ENCODE measurements at places on chromosomes 1 and 21.

DNA sequence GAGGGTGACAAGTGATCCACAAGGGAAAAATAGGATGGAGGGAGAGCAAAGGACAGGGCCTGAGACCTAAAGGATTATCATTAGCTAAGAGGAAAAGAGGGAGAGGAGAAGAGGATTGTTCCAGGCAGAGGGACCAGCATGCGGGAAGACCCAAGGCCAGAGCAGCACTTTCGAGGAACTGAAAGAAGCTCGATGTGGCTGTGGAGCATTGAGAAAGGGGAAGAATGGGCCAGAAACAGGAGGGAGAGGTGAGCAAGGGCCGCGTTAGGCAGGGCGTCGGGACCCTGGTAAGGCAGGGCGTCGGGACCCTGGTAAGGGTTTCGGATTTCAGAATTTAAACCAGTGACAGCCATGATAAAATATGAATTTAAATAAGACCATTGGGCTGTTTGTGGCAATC is 22.8 kb upstream of the CSF1 start:
- no peak for DNase-seq

DNA sequence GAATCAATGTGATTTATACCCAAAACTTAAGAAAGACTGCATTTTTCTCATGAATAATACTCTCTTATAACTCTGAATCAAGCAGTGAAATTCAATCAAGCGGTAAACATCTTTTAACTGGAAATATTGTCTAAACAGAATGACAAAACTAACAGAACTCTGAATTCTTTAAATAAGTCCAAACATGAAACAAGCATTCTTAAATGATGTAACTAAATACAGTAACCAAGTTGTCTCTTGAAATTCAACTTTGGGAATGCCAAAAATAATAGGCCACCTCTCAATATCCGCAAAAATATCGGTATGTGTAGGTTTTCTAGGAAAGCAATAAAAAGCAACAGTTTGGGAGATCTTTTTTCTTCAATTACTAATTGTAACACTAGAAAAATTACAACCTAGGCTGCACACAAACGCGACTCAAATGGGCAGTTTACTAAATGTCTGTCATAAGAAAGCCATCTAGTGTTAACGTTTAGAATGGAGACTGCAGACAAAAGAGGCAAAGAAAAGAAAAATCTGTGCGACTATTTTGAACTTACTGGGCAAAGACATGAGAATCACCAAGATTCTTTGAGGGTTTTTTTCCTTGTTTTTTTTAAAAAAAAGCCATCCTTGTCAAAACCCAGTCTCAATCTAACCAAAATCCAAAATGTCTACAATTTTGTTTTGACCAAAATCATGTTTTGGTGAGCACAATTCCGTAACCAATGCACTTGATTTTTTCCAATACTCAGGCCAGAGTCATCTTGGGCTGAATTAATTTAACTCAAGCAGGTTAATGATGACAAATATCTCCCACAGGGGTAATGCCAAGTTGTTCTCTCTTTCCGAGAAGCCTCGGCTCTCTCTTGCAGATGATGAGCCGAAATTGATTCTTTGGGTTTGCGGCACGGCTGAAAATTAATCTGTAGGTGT is 1.3 kb downstream of the SIPA1L2 start:
- DNase-seq: peak; percentile 36

- peak; percentile 93 for DNase-seq
Observed at GRCh38 chr1:29196863-29197589, 15.3 kb upstream of the SRSF4 start.

DNA sequence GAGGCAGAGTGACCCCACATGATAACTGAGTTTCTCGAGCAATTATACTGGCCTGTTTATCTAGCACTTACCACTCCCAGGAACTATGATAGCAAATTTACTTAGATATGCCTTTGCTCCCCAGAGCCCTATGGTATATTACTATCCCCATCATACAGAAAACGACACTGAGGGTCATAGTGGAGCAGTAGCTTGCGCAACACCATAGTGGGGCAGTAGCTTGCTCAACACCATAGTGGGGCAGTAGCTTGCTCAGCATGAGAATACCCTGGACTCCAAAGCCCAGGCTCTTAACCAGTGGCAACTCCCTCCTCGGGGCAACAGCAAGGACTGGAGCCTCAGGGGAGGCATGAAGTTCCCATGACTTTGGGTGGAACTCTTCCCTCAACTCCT is 211.9 kb downstream of the NPHP4 start:
- no peak for DNase-seq

DNA sequence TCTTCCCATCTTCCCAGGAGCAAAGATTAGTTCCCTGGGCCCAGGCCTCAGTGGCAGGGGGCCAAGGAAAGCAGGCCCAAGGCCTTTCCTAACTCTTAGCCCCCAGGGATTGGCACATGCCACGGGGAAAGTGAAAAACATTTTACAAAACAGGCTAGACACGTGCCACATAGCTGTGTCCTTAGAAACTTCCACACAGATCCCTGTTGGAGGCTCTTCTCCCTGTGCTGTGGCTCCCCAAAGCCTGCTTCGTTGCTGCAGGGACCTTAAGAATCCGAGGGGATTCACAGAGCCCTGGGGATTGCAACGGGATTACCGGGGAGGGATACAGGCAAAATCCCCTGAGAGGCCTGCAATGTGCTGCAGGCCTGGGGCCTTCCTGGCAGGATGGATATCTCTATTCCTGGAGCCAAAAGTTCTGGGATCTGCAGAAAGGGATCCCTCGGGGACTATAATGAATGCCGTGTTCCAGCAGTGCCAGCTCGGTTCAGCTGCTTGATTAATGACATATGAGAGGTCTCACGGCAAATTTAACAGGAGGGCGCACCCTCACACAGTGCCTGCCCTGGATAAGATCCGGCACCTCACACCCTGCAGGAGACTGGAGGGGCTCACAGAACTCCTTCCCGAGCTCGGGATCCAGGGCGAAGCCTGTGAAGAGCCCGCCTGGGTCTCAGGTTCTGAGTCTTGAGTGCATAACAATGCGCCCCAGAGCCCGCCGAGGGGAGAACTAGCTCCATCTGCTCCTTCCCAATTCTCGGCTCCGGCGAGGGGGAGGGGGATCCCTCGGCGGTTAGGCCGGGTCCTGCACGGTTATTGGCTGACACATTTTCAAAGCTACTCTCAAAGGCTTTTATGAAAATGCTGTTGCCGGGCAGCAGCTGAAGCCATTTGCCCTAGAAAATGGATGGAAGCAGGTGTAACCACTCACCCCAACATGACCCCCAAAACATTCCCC is 15.3 kb upstream of the RGS8 start:
- DNase-seq: peak; percentile 8

DNA sequence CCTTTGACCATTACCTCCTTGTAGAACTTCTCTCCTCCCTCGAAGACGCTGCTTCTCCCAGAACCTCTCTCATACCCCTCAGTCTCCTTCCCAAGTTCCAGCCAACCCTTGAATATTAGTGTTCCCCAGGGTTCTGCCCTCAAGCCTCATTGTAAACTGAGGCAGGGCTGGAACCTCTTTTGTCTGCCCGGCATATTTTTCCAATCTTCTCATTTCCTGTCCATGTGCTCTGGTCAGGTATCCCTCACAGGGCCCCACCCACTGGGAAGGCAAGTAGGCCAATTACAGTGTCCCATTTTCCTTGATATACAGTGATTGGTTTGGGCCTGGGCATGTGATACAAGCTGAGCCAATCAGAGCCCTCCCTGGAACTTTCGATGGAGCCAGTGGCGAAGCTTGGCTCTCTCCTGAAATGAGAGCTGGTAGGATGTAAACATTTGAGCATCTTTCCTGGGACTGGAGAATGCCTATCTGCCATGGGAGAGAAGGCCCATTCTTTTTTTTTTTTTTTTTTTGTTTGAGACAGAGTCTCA is 57.1 kb upstream of the ID3 start:
- no peak for DNase-seq

- DNase-seq: no peak
Observed at GRCh38 chr1:45792744-45793143, 10.7 kb upstream of the MAST2 start.

DNA sequence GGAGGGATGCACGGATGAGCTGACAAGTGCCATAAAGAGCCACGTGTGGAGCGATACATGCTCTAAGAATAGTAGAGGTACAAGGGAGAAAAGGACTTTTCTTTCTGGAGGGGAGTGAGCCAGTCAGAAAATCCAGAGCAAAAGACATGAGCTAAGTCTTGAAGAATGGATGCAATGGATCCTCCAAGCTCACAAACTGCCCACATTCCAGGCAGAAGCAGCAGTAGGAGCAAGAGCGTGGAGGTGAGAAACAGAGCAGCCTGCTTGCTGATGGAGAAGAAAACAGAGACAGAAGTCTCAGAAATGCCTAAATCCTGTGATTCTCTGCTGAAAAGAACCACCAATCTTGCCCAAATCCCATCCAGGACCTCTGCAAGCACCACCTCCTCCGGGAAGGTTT is 78.2 kb upstream of the RALGPS2 start:
- peak; percentile 43 for DNase-seq

DNA sequence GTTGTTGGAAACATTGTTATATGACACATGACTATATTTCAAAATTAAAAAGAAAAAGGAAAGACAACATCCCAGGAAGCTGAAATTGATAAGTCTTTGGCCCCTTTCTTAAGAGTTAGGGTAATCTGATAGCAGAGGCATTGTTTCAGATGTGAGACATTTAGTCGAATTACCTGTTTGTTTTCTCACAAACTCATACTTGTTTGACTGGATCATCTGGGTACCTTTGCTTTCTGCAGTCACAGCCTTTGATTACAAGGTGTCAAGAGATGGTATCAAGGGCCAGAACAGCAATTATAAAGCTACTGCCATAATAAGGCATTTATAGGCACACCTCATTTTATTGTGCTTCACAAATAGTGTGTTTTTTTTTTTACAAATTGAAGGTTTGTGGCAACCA is 136.3 kb downstream of the DUSP10 start:
- no peak for DNase-seq

- no peak for DNase-seq
Observed at GRCh38 chr1:94650301-94650700, 108.7 kb upstream of the F3 start.

- no peak for DNase-seq
Observed at GRCh38 chr1:219160967-219161366, 12.7 kb upstream of the LYPLAL1 start.

- no peak for DNase-seq
Observed at GRCh38 chr1:53366901-53367502, 39.1 kb upstream of the LRP8 start.

DNA sequence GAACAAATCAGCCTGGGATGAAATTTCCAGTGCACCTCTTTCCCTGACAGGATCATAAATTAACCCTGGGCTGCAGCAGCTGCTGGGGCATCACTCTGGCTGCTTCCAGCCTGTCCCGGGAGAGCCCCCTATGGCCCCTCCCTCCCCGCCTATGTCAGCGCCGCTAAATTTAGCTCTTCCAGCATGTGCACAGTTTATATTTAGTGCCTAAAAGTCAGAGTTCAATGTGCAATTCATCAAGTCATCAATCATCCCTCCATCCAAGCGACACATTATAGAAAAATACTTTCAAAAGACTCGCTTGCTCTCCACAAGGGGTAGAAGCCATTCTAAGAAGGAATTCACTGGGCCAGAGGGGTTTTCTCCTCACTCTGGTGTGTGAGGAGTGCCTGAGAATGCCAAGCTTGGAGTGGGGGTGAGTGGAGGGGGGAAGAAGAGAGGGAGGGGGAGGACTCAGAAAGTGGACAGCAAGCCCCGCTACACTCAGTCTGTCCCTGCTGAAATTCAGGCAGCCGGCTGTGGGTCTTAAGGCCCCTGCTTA is 37.4 kb downstream of the XCL1 start:
- peak; percentile 88 for DNase-seq

- no peak for DNase-seq
Observed at GRCh38 chr1:40594187-40594531, 62.7 kb downstream of the ZNF684 start.

DNA sequence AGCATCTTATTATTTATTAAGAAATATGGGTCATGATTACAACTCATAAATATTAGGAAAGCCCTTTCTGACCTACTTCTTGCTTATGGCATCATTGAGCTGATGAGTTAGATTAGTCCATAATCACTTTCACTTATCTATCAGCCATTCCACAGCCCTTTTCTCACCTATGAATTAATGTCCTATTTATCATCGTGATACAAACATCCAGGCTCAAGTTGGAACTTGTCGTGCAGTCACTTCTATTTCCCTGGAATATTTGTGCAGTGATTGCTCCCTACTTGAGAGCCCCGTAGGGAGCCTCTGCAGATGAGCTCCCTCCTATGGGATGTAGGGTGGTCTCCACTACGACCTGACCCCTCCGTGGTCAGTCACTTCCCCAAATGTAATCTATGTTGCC is 8.1 kb upstream of the F3 start:
- DNase-seq: no peak

GRCh38 chr21:15614766-15615165 is 115.0 kb upstream of the USP25 start:
- DNase-seq: no peak

DNA sequence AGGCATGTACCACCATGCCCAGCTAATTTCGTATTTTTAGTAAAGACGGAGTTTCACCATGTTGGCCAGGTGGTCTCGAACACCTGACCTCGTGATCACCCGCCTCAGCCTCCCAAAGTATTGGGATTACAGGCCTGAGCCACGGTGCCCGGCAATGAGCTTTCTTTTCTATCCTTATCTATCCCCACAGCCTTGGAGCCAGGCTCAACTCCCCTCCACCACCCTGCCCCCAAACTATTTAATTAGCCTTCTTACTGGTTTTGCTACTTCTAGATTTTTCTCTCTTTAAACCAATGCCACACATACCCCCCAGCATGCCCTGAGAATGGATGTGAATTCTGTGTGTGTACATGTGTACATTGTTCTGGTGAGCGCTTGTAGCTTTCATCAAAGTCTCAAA is 5.7 kb upstream of the VANGL2 start:
- DNase-seq: no peak

DNA sequence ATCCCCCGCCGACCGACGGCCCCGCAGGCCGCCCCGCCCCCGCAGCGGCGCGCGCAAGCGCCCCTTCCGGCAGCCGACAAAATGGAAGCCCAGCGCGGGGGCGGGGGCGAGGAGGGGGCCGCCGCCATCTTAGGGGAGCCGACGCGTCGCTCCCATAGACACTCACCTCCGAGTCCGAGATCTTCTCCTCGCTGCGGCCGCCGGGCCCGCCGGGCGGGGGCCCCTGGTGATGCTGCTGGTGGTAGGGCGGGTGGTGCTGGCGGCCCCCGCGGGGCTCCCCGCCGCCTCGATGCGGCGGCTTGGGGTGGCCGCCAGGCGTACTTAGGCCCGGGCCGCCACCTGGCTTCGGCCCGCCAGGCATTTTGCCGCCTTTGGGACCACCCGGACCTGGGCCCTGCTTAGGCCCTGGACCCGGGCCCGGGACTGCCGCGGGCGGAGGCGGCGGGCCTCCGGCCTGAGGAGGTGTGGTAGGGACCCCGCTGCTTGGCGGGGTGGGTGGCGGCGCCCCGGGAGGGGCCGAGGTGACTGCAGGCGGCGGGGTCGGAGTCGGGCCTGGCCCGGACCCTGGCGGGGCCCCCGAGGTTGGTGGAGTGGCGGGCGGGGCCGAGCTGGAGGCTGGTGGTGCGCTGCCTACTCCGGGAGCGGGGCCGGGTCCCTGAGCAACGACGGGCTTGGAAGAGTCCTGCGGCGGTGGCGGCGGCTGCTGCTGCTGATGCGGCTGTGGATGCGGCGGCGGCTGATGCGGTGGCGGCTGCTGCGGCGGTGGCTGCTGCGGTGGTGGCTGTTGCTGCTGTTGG is 691 bp downstream of the SFPQ start:
- DNase-seq: peak; percentile 82

- DNase-seq: peak; percentile 88
Observed at GRCh38 chr1:12617901-12618660, at the start of gene DHRS3. Gene DHRS3 (minus strand): TSS chr1:12618210. CDS start chr1:12617348, 862 bp downstream.

- peak; percentile 93 for DNase-seq
Observed at GRCh38 chr1:116777831-116778830, 23.9 kb downstream of the CD2 start.

GRCh38 chr1:232457595-232457994 is 172.3 kb downstream of the SIPA1L2 start:
- DNase-seq: no peak

- no peak for DNase-seq
Observed at GRCh38 chr1:234262007-234262753, 111.1 kb upstream of the COA6 start.
